ENCODE measurements at places on chromosomes 6 and 20. TPM values are rescaled to one million over a fixed set of nuclear protein-coding genes. Genes with fewer than 3 reads are reported as not detected.

The IRAK1BP1 gene
- total RNA-seq: 2.7 TPM

The ZSCAN16 gene
- 3.2 TPM for total RNA-seq

The CGAS gene
- total RNA-seq: 27.9 TPM

The SOD2 gene
- total RNA-seq: 64.0 TPM

The FAM83C gene
- total RNA-seq: not detected

The MATN4 gene
- total RNA-seq: 0.17 TPM

The ARFGEF3 gene
- total RNA-seq: 0.06 TPM

The RRAGD gene
- 8.8 TPM for total RNA-seq

The C6orf15 gene
- not detected for total RNA-seq

The CUL7 gene
- 9.7 TPM for total RNA-seq

The L3MBTL1 gene
- total RNA-seq: 7.9 TPM

The GSS gene
- 49.1 TPM for total RNA-seq

The AURKA gene
- 73.6 TPM for total RNA-seq

The ATF6B gene
- total RNA-seq: 142 TPM

The TEAD3 gene
- 0.12 TPM for total RNA-seq

The BACH2 gene
- 61.6 TPM for total RNA-seq

The TRIM31 gene
- total RNA-seq: not detected

The RPP40 gene
- 6.2 TPM for total RNA-seq

The POLR1H gene
- total RNA-seq: 52.9 TPM

The PAK5 gene
- not detected for total RNA-seq

The BRD2 gene
- total RNA-seq: 334 TPM

The ENPP1 gene
- total RNA-seq: 0.12 TPM

The HNF4A gene
- not detected for total RNA-seq

The CEBPB gene
- total RNA-seq: 17.9 TPM

The CLIC5 gene
- 3.7 TPM for total RNA-seq

The EDN1 gene
- total RNA-seq: 0.10 TPM

The FOXS1 gene
- total RNA-seq: not detected

The NOX3 gene
- not detected for total RNA-seq

The TFAP2D gene
- not detected for total RNA-seq

The PRPH2 gene
- total RNA-seq: not detected

The CCN5 gene
- total RNA-seq: not detected

The HDDC2 gene
- total RNA-seq: 49.1 TPM

The HLA-DQA1 gene
- 5.2 TPM for total RNA-seq

The GNL1 gene
- total RNA-seq: 51.5 TPM

The SLC22A3 gene
- not detected for total RNA-seq

The KHDC1 gene
- 6.1 TPM for total RNA-seq

The OOEP gene
- 0.57 TPM for total RNA-seq

The PPP1R3G gene
- total RNA-seq: 0.05 TPM

The AKAP7 gene
- 7.8 TPM for total RNA-seq

The ZBTB12 gene
- 1.8 TPM for total RNA-seq

The RAB44 gene
- 0.15 TPM for total RNA-seq

The TNF gene
- 47.1 TPM for total RNA-seq

The CRISP1 gene
- not detected for total RNA-seq

The PXMP4 gene
- total RNA-seq: 21.8 TPM

The GTSF1L gene
- not detected for total RNA-seq

The WFDC2 gene
- not detected for total RNA-seq

The HTR1B gene
- total RNA-seq: not detected

The GSTA3 gene
- total RNA-seq: not detected

The THEMIS gene
- total RNA-seq: 89.2 TPM
